Large intestine (tissue), 12 donors: ENCODE measurements at places on chromosomes 6 and 20. TPM values are rescaled to one million over a fixed set of nuclear protein-coding genes. Genes with fewer than 3 reads are reported as not detected.

Gene RIMS4
- 4.1 TPM for polyA plus RNA-seq

Gene CDH26
- 1.3 TPM for polyA plus RNA-seq

Gene SLC12A5
- 3.5 TPM for polyA plus RNA-seq

DNA sequence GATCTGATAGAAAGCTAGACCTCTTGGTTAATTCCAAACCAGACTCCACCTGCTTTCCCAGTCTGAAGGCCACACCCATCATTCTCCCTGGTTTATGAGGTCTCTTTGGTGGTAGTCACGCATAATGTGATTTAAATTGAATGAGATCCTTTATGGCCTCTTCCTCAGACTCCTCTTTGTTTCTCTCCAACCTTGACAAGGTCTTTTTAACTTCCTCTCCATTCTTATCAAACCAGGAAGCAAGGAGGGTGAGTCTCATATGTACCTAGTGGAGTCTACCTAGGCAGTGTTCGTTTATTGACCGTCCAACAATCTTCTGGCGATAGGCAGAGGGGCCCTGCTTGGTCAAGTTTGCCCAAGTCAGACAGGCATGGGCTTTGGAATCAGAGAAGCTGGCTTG, 184.2 kb upstream of the LAMP5 start:
- DNase-seq: peak; percentile 76

DNA sequence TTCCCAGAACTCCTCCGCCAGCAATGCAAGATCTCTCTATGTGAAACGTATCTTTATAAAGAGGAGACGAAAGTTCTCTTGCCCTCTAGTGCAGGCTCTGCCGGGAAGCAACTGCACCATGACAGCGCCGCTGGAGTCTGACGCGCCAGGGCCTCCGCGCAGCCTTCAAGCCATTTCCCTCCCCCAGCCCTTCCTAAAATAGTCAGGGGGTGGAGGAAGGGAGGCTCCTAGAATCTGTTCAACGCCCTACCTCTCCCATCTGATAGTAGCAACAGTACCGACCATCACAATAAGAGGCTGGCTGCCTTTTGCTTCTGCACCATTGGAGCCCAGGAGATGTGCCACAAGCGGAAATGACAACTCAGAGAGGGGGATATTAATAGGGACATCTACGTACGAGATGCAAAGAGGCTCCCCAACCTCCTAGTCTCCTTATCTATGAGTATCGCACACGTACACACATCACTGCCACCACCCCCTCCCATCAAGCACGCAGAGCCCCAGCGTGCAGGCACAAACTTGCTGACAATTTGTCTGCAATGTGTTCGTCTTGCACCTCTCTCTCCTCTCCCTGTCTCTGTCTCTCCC, 1.0 kb downstream of the SYNE1 start:
- DNase-seq: no peak

DNA sequence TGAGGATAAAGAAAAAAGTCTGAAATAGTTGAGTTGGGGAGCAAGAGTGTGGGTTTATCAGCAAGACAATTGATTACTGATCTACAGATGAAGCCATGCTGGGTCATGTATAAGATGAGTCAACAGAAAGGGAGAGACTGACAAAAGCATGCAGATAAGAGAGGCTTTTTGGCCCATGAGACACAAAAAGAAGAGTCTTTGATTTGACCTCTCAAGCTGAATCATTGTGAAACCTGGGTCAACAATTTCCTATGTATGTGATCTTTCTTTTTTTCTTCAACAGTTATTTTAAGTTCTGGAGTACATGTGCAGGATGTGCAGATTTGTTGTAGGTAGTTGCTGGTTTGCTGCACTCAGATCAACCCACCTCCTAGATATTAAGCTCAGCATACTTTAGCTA, 15.9 kb downstream of the RIMS1 start:
- no peak for DNase-seq

GRCh38 chr6:116218172-116218633, 35.7 kb downstream of the TSPYL4 start:
- no peak for DNase-seq

- DNase-seq: peak; percentile 91
Measured at GRCh38 chr6:11263291-11263775, 30.9 kb upstream of the NEDD9 start.

DNA sequence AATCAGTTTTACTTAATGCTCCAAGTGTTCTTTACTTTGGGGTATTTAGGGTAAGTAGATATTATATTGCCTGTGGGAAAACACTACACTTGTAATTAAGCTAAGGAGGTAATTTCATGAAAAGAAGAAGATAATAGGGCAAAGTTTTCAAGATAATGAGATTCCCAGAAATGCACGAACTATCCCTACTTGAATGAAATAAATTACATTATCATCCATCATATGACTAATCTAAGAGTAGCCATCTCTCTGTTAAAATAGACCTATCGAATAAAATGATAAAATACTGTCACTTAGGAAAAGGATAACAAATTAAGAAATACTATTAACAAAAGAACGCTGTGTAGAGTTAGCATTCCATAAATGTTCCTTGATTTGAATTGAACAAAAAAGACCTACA, 135.1 kb upstream of the HDAC2 start:
- no peak for DNase-seq

DNA sequence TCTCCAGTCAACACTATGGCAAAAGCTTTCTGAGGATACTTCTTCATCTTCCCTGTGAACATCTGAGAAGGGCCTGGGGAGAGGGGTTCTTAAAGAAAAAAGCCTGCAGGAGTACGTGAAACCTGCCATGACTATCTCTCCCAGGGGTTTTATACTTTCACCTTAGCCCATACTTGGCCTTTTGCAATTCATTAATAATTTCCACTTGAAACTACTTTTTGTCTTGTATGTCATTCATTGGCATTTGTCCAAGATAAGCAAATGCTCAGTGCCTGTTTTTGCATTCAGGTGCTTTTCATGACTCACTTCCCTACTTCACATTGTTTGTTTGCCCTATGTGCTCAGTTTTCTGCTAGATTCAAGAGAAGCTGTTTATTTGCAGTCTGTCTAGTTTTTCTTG, 580.3 kb upstream of the GJE1 start:
- DNase-seq: peak; percentile 22

GRCh38 chr6:31901415-31901952, 402 bp downstream of the ZBTB12 start:
- no peak for DNase-seq

DNA sequence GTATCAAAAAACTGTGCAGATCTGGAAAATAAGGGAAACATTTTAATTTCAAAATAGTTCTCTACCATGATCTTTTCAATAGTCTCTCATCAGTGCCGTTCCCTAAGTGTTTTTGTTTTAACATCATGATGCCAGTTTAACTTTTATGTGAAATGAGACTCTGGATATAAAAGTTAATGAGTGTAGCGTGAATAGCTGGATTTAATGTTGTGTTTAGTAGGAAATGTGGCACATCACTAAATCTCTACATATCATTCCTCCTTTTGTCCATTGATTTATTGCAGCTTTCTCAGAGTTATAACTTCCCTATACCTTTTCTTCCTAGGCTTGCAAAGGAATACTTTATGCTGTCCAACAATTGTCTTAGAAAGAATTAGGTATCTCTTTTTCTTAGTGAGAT, 81.4 kb upstream of the SCGN start:
- DNase-seq: no peak

Gene CTCFL
- 0.03 TPM for polyA plus RNA-seq

DNA sequence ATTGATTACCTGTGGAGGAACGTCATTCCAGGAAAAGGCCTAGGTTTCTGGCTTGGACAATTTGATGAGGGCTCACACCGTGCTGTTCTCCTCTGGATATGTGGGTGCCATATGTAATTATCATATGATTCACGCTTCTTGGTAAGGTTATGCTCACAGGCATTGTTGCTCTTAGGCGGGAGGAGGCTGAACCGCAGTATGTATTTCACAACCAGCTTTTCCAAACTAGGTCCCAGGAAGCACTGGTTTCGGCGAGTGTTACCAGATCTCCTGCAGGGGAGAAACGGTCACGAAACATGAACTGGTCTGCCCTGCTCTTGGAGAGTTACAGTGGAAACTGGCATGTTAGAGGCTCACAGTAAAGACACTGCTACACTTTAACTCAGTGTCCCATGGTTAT, 793 bp upstream of the FAM50B start:
- no peak for DNase-seq

DNA sequence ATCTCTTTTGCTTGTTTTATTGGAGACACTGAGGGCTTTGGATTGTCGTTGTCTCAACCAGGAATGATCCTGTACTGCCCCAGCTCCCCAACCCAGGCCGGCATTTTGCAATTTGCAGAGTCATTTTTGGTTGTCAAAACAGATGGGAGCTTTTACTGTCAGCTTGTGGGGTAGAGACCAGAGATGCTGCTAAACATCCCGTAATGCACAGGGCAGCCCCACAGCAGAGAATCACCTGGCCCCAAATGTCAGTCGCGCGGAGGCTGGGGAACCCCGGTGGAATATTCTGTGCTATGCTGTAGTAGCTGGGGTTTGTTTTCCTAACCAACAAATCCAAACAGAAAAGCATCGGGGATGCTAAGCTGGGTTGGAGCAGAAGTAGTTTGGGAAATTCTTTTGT, 99.7 kb downstream of the TSHZ2 start:
- DNase-seq: no peak

DNA sequence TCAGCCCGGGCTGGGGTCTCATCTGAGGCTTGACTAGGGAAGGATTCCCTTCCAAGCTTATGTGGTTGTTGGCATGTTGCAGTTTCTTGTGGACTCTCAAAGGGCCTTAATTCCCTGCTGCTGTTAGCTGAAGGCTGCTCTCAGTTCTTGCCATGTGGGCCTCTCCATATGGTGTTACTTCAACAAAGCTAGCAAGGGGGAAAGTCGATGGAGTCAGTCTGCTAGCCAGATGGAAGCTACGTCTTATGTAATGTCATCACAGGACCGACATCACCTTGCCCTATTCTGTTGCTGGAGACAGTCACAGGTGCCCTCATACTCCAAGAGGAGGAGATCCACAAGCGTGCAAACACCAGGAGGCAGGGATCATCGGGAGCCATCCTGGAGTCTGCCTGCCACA, 43.3 kb upstream of the ARMC2 start:
- no peak for DNase-seq

DNA sequence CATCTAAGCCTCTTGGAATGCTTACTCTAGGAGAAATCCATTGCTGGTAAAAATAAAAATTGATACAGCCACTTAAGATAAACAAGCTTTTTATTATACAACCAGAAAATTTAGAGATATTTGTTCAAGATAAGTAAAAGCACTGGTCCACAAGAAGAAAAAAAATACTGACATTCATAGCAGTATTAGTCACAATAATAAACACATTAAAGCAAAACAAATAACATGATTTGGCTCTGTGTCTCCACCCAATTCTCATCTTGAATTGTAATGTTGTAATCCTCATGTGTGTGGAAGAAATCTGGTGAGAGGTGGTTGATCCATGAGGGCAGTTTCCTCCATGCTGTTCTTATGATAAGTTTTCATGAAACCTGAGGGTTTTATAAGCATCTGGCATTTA, 1093.5 kb upstream of the ADGRB3 start:
- no peak for DNase-seq

Gene TSPO2
- 2.3 TPM for polyA plus RNA-seq

DNA sequence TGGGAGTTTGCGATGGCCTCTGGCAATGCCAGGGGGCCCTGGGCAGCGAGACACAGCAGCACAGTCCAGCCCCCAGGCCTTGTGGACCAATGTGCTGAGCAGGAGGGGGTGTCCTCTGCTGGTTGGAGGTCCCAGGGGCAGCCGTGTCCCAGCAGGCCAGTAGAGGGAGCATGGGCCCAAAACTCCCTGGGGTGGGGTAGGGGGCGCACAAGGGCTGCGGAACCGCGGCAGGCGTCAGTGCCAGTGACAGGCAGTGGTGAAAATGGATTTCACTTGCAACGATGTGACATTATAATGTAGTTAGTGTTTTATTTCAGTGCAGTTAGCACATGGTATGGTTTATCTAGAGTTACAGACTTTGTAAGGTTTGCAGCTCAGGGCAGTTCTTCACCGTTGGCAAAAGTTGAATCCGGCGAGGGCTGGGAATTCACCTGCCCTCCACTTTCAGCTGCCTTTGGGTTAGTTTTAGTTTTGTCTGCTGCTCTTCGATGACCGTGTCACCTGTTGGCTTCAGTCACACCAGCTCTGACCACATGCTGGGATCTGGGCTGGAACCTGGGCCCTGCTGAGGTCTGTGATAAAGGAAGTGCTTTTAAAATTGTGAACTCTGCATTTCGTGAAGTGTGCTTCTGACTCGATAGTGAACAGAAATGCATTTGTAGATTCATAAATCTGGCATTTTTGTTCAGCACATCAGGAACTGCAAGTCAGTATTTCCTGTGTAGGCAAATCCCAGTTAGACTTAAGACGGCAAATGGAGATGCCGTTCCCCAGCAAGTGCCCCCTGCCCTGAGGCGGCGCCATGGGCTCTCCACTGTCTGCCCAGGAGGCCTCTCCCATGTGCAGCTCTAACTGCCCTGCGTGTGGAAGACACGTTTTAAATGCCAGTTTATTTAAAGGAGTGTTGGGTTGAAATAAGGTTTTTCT, 46.8 kb downstream of the PYGB start:
- DNase-seq: peak; percentile 45

DNA sequence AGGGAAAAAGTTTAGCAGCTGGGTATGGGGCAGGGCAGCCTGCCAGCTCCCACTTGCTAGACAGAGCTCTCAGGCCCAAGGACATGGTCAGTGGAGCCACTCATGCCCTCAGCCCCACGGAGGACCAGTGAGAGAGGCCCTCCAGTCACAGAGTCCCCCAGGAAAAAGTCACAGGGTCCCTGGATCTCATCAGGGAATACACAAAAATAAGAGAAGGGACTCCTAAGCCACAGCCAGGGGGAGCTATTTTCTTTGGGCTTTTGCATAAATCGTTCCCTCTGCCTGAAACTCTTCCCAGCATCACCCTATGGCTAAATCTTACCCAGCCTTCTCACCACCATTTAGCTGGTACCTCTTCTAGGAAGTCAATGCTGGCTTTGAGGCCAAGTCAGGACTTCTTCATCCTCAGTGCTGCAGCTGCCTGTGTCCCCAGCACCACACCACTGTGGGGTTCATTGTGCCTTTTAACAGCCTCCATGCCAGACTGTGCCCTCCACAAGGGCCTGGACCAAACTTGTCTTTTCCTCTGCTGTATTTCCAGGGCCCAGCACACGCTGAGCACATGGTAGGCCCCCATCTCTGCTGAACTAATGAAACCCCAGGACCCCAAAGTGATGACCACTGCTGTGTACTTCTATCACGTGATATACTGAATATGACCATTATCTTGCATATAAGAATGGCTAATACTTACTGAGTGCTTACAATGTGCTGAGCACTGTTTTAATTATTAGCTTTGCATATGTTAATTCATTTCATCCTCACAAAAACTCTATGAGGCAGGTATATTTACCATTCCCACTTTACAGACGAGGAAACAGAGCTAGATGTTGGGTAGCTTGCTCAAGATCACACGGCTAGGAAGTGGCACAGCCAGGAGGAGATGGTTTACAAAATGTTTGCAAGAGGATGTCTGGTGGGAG, 2.0 kb downstream of the ZNF335 start:
- no peak for DNase-seq
